Cortex of kidney (tissue), 1 donor: ENCODE measurements at places on chromosomes 16 and 17.

- DNase-seq, result no peak
These were observed 47.9 kb upstream of the NKD1 start for GRCh38 chr16:50500171-50500874.

GRCh38 chr17:74502861-74503260 lies 28.4 kb downstream of the CD300LB start:
- DNase-seq, result no peak

- DNase-seq, result no peak
These were observed 14.4 kb downstream of the CARHSP1 start for GRCh38 chr16:8854298-8854948.

DNA sequence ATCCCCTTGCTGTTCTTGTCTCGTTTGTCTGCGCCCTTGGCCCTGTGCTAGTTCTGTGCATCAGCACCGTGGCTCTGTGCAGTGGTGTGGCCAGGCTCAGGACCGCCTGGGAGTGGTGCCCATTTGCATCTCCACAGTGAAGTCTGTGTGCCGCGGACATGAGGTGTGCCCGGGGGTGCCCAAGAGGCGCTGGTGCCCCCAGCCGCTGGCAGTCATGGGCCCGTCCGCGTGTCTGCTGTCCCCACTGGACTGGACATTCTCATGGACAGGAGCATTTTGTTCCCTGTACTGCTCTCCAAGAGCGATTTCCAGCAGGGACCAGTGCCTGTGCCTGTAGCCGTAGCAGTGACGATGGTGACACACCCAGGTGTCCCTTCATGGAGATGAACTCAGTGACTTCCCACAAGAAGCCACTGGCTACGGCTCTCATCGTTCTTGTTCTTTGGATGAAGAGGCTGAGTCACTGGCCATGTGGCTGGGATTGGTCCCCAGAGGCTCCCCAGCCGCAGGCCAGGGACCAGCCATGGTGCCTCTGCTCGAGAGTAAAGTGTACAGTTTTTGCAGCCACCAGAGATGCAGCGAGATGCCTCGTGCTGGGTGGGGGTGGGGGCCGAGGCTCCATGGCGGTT lies 13.0 kb upstream of the MC1R start:
- DNase-seq, result no peak

DNA sequence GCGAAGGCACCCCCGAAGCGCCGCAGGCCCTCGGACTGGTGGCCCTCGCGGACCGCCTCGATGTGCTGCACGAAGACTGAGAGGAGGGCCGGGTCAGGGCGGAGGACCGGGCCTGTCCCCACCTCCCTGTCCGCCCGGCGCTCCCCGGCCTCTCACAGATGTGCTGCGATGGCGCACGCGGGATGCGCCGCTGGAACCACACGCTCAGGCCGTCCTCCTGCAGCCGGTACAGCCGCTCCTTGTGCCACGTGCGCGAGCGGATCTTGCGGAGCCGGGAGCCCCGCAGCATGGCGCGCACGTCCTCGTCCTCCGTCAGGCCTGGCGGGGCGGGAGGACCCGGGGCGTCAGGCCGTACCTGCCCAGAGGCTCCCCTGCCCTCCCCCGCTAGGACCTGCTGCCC lies 11.3 kb downstream of the PLCD3 start:
- no peak for DNase-seq

DNA sequence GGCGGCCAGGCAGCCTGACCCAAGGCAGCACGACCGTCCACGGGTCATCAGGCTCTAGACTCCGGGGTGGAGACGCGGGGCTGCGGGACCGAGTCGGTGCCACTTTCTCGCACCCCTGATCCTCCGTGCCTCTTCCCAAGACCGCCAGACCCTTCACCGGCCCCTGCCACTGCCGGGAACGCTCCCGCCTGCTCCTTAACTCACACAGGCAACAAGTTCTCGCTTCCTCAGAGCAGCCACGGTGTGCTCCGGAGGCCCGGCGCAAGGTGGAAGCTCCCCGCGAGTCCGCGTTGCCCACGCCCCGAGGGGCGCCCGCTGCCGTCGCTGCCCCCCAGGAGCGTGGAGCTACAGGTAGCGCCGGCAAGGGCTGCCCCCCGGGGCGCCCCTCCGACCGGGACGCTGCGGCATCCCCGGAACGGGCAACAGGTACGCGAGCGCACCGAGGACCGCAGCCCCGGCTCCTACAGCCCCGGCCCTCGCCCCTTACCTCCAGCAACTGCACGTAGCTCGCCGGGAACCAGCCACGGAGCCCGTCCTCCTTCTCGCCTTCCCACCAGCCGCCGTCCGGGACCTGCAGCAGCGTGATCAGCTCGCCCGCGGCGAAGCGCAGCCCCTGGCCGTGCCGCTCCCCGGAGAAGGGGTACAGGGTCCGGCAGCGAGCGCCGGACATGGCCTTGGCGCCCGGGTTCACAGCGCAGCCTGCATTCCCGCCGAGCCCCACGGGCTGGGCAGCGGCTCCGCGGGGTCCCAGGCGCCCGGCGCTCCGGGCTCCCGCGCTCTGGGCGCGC lies 491 bp downstream of the GAS7 start:
- DNase-seq, result no peak

DNA sequence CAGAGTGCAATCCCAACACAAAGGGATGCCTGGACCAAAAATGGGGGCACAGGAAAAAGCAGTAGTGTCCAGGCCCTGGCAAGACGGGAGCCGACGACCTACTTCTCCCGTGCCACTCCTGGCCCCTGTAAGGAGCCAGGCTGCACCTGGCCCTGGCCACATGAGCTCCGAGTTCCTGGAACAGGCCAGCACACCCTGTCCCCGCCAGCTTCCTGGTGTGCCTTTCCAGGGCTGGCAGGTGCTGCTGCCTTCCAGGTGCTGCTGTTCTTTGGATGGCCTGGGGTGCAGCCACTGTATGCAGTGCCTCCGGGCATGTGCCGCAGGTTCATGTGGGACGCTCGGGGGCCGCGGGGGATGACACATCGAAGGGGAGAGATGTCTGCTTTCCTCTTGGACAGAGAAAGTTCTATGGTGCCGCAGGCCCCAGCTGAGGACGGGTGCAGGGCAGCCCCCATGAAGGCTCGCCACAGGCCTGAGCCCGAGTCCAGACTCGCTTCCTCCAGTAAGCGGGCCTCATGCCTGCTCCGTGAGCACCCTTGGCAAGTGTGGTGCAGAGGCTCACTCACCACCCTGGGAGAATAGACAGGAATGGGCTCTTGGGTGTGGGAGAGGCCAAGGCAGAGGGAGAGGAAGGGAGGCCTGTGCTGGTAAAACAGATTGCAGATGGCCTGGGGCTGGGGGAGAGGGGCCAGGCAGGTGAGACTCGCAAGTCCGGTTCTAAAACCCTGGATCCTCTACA lies 54.7 kb upstream of the FASN start:
- no peak for DNase-seq

- DNase-seq, result no peak
These were observed 23.6 kb upstream of the KRT17 start for GRCh38 chr17:41647940-41648410.

DNA sequence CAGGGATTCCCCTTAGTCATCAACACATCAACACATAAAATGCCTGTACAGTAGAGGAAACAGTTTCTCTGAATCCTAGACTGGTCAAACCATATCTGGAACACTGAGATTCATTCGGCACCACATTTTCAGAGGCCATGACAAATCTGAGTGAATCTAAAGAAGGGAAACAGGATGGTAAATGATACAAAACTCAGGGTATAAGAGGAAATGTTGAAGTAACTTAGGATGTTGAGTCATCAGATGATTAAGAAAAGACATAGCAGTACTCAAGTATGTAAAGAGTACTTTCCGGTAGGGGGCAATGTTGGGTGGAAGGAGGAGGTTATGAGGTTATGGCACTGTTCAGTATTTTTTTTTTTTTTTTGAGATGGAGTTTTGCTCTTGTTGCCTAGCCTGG lies 358.5 kb upstream of the PMFBP1 start:
- no peak for DNase-seq

DNA sequence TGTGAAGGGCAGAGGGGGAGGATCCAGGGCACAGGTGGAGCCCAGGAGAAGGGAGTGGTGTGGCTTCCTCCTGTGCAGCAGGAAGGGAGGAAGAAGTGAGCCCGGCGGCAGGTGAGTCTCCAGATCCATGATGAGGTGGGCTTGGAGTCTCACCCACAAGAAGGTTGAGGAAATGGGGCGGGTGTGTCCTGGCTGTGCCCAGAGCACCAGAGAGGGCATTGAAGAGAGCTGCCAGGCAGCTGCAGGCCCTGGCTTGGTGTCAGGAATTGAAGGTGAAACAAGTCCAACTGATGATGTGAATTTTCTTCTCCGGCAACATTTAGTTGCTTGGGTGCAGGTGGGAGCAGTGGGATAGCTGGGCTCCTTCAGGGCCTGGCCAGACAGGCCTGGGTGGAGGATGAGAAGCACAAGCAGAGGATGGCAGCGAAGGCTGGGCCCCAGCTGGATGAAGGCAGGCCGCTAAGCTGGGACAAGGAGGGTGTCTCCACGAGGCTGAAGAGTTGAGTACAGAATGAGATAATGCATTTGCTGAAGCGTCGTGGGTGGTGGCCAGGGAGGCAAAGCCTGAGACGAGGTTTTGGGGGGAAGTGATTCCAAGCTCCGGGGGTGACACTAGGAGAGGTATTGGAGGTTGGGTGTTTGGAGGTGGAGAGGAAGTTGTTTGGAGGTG lies 18.3 kb downstream of the NT5M start:
- no peak for DNase-seq

GRCh38 chr17:73589363-73589980 lies 54.8 kb downstream of the SDK2 start:
- DNase-seq, result no peak

DNA sequence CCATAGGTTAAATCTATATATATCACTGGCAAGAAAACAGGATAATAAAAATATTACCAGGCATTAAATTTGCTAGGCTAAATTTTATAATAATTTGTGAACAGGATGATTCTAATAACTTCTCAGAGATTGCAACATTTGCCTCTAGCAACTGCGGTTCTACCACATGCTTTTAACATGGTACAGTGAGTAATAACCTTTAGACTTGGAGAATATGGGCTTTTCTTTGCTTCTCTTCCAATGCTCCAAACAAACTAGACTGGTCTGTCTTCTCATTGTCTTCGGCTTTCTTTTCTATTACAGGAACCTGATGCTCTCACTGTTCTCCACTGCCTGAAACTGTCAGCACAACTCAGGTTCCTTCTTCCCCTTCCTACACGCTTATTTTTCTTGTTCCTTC lies 80.6 kb downstream of the CA4 start:
- DNase-seq, result no peak

DNA sequence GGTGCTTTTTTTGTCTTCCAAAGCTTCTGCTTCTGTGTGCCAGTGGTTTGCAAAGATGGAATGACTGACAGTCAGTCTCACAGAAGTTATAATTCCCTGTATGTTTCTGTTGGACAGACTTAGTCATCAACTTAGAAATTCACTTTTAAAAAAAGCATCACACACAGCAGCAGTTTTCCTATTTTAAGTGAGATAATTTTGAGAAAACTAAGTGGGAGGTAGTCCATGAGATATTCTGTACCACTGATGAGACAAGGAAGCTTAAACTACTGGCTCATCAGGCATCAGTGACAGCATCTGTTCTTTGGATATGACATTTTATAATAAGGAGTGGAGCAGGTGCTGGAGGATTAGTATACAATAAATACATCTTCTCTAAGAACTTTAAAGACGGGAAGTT lies 20.0 kb downstream of the CNP start:
- DNase-seq, result no peak

GRCh38 chr16:76214856-76215255 lies 62.3 kb upstream of the CNTNAP4 start:
- no peak for DNase-seq

DNA sequence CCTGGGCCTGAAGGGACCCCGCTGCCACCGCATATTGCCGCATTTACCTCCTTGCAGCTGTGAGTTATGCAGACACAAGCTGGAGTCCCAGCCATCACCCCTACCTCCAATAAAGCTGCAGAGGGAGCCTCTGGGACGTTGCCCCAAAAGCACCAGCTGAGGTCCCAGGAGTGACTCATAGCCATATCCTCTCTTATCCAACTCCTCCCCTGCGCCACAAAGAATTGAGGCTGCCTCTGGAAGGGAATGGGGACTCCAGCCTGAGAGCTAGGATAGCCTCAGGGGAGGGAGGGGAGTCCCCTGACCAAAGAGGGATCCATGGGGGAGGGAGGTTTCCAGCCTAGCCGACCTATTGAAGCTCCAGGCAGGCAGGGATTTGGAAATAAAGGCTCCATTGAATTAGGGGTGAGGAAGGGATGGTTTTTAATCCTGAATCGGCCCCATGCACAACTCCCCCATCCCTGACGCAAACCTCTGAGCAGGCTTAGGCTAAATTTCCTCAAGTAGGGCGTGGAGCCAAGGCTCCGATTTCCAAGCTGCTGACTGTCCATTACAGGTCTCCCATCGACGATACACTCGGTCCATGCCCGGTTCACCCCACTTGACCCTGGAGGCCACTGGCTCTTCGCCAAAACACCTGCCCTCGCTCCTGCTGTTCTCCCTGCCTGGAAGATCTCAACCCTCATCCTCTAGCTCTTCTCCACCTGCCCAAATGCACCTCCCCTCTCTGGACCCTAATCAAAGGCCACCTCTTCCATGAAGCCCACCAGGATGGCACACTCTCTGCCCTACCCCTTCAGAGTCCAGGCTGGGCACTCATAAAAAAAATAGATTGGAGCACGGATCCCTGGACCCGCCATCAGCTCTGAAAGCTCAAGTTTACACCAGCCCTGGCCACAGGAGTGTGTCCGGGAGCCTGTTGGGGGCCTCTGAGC lies 27.5 kb downstream of the PIMREG start:
- DNase-seq, result no peak

GRCh38 chr17:21361020-21361809 lies 14.9 kb upstream of the KCNJ12 start:
- no peak for DNase-seq

DNA sequence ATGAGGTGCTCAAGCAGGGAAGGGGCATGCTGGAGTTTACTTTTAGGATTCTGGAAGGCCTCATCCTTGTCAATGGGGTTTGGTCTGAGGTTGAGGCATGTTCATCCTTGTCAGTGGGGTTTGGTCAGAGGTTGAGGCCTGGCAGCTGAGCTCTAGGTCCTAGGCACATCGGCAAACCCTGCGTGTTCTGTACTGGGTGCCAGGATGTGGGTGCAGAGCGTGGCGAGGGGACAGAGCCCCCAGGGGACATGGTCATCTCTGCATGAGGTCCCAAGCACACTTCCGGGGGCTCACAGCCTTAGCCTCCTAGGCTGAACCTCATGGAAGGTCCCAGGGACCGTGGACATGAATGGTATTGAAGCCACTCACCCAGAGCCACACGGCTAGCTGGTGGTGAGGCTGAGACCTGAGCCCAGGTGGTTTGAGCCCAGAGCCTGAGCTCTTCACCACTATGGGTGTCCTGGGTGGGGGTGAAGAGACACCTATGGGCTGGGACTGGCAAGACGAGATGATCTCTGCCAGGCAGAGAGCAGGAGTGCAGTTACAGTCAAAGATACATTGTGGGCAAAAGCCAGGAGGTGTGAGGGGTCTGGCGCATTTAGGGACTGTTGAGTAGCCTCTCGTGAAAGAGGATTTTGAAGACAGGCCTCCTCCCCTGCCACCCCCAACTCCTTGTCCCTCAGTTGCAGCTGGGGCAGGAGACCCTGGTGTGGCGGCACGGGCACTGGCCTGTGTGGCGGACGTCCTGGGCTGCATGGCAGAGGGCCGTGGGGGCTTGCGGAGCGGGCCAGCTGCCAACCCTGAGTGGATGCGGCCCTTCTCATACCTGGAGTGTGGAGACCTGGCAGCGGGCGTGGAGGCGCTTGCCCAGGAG lies 19.3 kb downstream of the FCSK start:
- DNase-seq, result no peak

- no peak for DNase-seq
These were observed 168.9 kb downstream of the CBLN1 start for GRCh38 chr16:49112754-49113153.

- no peak for DNase-seq
These were observed 239.3 kb downstream of the MAF start for GRCh38 chr16:79361132-79361751.

GRCh38 chr17:80842456-80843013 lies 149.1 kb upstream of the CHMP6 start:
- no peak for DNase-seq
